Urinary bladder (tissue), 4 donors: ENCODE measurements at places on chromosomes 4 and X.

DNA sequence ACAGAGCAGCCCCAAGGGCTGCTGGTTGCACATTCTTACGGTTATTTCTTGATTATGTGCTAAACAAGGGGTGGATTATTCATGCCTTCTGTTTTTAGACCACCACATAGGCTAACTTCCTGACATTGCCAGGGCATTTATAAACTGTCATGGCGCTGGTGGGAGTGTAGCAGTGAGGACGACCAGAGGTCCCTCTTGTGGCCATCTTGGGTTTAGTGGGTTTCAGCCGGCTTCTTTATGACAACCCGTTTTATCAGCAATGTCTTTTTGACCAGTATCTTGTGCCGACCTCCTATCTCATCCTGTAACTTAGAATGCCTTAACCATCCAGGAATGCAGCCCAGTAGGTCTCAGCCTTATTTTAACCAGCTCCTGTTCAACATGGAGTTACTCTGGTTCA is 212.4 kb upstream of the GRID2 start:
- DNase-seq = no peak

DNA sequence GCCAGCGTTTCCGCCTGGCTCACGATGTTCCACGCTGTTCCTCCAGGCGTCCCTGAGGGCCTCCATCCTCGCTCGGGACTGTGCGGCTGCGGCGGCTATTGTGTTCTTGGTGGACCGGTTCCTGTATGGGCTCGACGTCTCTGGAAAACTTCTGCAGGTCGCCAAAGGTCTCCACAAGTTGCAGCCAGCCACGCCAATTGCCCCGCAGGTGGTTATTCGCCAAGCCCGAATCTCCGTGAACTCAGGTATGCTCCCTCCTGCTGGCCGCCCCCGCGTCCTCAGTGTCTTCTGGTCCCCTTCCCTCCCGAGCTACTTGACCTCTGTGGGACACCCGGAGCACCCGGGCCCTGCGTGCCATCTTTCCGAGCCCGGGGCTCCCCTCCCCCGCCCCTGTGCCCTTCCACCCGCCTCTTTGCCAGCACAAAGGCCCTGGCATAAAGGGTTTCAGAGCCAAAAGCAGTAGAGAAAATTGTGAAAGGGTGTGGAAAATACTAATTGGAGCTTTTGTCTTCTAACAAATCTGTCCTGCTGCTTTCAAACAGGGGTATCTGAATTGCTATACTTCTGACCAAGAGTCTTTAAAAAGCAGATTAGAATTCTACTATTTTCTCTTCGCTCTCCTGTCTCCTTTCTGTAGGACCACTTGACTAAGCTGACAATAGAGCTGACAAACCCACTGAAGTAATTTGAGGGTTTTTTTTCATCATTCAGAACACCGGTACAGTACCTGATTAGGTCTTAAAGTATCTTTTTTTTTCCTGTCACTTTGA is 104.0 kb downstream of the NEUROG2 start:
- no peak for DNase-seq

DNA sequence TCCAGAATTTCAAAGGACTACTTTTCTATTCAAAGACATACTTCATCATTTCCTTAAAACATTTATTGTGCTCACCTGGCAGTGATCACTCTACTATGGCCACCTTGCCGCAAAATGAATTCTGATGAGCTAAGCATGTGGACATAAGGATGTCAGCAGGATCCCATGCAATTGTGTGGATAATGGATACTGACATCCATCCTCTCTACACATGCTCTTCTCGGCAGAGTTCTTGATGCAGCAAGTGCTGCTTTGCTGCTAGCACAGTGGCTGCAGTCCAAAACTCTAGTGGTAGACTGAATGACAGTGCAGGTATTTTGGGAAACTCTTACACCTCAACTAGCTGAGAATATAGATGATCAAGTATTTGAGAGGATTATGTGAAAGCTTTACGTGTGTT is 168.0 kb downstream of the BANK1 start:
- DNase-seq = no peak

DNA sequence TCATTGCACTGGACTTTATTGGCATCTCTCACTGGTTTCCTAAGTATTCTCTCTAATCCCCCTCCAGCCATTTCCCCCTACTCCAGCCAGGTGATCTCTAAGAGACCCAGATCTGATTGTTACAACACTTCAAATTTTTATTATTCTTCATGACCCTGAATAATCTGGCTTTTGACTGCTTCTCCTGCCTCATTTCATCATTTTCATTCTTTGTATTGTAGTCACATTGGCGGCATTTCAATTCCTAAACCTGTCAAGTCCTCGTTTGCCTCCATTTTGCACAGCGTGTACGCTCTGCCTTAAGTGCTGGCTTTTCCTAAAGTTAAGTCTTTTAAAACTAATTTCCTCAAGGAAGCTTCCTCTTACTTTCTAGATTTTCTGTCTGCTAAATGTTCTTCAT is 31.6 kb downstream of the UBE2K start:
- DNase-seq = no peak

DNA sequence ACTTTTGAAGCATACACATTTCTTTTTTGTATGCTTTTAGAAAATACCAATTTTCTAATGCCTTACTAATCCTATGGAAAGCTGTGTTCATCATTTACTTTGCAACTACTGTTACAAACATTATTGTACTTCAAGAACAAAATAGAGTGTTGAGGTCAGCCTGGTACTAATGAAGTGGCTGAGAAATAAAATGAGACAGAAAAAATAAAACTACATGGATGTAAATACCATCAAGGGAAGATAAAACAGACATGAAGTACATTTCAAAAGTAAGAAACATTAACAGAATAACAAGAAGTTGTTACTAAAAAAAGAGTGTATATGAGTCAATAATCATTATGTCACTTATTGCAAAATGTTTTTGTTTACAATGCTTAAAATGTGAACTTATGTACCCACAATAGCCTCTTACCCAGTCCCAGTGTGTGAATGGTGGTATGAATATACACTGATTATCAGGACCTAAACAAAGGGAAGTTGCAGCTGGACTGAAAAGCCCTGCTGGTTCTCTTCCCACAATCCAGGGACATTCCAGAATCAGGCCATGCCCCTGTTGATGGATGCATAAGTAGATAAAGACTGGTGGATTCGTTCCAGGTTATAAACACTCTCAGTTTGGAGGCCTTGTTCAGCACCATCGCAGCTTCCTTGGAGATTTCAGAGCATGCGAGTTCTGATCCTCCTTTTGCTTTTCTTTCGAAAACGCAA is 2.4 kb upstream of the CSN3 start:
- no peak for DNase-seq

- DNase-seq = no peak
Measured at GRCh38 chr4:145075742-145076468, 22.1 kb downstream of the ANAPC10 start.

GRCh38 chr4:112978691-112979472 is 70.6 kb upstream of the ANK2 start:
- DNase-seq = no peak
